Activated effector memory CD4-positive, alpha-beta T cell treated with anti-CD3 and anti-CD28 coated beads, Interleukin-2, amount 50 U/mL, for 16 hours (primary cell): ENCODE measurements at places on chromosomes 5 and 9.

GRCh38 chr5:112018846-112019245 lies 261.9 kb upstream of the NREP start:
- no peak for DNase-seq

DNA sequence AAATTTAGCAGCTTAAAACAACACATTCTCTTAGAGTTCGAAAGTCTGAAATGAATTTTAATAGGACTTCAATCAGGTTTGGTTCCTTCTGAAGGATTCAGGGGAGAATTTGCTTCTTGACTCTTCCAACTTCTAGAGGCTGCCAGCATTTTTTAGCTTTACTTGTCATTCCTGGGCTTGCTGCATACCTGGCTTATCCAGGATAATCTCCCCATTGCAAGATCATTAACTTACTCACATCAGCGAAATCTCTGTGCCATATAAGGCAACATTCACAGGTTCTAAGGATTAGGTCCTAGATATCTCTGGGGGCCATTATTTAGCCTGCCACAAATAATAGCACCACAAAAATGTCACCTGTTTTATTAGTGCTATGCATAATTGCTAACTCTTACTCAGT lies 46.2 kb upstream of the PCSK5 start:
- no peak for DNase-seq

- DNase-seq = no peak
These were observed 302.2 kb downstream of the DIRAS2 start for GRCh38 chr9:90340421-90340820.

- DNase-seq = no peak
These were observed 42.3 kb upstream of the NOTCH1 start for GRCh38 chr9:136587944-136588662.

GRCh38 chr5:175163586-175164275 lies 280.3 kb downstream of the DRD1 start:
- no peak for DNase-seq

GRCh38 chr5:64923151-64923685 lies 154.5 kb downstream of the CWC27 start:
- no peak for DNase-seq

DNA sequence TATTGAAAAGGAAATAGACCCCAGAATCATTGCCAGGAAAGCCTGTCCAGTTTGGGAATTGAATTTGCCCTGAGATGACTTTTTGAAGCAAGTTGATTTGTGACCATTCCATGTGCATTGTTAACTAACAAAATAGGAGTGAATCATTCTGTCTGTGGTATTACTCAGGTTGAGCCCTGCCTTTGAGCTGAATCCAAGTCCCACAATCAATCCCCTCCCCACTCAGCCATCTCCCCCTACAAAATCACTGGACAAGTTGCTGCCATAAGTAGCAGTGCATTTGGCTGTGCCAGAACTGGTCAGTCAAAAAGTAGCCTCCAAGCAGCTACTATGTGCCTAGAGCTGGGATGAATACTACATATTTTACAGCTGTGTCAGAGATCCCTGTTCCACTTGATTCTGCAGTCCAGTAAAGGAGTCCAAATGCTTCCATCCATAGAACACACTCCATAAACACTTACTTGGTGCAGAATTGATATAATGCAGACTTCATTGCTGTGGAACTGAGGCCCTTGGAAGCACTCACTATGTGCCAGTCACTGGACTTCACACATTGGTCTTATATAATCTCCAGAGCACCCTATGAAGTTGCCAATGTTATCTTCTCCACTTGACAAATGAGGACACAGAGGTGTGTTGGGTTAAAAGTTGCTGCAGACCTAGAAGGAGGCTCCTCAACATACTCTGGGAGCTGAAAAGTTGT lies 96.1 kb downstream of the ZNF462 start:
- DNase-seq = no peak

GRCh38 chr5:171650597-171650996 lies 135.0 kb upstream of the SMIM23 start:
- no peak for DNase-seq

DNA sequence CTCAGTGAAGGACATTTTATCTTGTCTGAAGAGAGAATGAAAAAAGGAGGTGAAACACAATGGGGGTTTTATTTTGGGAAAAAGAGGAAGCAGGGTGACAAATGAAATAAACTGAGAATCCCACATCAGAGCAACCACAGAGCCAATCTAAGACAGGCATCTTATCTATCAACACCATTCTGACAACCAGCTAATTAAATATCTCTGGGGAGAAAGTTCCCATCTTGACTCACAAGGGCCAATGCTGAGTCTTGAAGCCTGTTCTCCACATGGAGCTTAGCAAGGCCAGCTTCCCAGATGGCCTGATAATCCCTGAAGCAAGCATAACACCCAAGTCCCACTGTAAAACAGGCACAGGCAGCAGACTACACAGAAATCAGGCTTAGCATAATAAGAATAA lies 30.4 kb downstream of the DPYSL3 start:
- no peak for DNase-seq

- DNase-seq = no peak
These were observed 63.8 kb upstream of the PPARGC1B start for GRCh38 chr5:149666212-149666852.

- DNase-seq = no peak
These were observed 233.0 kb downstream of the SGCD start for GRCh38 chr5:156560002-156560401.

GRCh38 chr5:135253601-135254178 lies 145.3 kb downstream of the MACROH2A1 start:
- no peak for DNase-seq

DNA sequence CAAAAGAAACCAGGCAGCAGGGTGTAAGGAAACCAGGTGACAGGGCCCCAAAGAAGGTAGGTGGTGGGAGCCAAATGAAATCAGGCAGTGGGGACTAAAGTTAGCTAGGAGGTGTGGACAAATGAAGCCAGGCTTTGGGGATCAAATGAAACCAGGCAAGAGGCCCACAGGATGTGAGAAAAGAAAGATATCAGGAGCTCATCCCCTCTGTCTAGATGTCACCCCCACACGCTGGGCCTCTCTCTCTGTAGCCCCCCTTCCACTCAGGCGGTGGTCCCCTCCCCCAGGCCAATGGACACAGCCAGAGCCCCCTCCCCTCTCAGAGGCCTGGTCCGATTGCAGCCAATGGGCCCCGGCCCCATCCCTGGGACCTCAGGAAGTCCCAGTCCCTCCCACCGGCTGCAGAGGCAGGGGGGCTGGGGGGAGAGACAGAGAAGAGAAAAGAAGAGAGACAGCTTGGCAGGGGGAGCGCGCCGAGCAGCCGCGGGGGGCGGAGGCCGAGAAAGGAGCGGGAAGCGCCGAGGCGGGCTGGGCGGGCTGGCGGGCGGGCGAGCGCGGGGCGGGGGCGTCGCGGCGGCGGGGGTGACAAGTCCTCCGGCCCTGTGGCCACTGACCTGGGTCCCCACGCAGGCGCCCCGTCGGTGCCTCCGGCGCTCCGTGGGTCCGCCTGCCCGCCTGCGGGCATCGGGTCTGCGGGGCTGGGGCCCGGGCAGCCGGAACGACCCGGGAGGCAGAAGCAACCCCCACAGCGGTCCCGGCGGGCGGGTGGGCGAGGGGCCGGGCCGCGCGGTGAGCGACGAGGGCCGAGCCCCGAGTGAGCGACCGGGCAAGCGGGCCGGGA lies 11.9 kb downstream of the CNTFR start:
- DNase-seq = no peak

GRCh38 chr5:113922343-113922742 lies 408.8 kb downstream of the YTHDC2 start:
- no peak for DNase-seq

- no peak for DNase-seq
These were observed 424.2 kb upstream of the WWC1 start for GRCh38 chr5:167867281-167867680.

DNA sequence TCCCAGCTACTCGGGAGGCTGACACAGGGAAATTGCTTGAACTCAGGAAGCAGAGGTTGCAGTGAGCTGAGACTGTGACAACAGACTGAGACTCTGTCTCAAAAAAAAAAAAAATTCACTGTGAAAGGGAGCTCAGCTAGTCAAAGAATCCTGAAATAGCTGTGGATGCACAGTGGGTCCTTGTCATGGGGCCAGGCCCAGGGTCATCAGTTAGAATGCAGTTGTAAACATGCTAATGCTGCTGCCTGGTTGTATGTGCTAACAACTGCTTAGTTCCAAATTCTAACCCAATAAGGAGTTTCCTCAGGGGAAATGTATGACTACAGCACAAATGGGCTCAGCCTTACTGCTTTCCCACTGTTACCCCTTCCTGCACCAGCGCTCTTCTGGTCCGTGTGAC lies 84.0 kb downstream of the PALM2AKAP2 start:
- DNase-seq = no peak

DNA sequence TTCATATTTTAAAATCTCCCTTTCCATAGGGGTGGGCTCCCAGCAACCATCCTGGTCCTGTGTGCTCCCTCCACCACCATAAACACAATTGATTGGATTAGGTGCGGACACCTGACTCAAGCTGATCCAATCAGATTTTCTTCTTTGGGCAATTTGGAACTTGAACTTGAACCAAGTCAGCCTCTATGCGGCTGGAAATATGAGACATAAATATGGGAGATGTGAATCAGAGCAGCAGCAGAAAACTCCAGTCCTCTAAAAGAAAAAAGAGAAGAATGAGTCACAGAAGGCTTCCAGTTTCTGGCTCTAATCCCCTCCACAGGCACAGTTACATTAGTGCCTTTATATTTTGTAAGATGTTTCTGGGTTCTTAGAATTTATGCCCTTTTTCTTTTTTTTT lies 306.6 kb downstream of the MLLT3 start:
- no peak for DNase-seq

DNA sequence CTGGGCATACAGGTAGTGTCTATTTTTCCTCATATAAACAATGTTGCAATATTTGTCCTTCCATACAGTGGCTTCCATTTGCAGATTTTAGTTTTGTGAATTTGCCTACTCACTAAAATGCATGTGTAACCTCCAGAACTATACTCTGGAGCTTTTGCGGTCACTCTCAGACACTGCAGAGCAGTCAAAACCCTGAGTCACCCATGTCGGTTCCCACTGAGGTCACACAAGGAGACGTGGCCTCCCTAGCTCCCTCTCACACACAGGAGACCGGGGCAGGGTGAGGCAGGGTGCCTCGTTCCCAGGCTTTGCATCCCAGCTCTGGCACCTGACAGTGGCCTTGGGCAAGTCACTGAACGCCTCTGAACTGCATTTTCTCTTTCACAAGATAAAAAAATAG lies 55.5 kb upstream of the ZNF354A start:
- no peak for DNase-seq

DNA sequence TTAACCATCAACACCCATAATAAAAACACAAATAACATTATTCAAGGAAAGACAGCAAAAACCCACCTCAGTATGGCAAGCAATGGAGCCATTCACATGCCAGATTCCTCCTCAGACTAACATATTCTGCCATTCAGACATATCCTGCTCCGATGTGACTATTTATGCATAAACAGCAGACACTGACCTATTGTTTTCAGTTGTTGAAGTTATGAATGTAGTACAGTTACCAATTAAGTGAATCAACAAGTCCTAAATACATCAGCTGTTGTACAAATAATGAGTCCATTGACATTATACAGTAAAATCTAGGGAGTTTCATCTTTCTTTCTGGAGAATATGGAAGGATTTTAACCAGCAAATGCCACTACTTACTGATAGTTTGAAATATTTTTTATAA lies 131.7 kb downstream of the DENND1A start:
- DNase-seq = no peak

DNA sequence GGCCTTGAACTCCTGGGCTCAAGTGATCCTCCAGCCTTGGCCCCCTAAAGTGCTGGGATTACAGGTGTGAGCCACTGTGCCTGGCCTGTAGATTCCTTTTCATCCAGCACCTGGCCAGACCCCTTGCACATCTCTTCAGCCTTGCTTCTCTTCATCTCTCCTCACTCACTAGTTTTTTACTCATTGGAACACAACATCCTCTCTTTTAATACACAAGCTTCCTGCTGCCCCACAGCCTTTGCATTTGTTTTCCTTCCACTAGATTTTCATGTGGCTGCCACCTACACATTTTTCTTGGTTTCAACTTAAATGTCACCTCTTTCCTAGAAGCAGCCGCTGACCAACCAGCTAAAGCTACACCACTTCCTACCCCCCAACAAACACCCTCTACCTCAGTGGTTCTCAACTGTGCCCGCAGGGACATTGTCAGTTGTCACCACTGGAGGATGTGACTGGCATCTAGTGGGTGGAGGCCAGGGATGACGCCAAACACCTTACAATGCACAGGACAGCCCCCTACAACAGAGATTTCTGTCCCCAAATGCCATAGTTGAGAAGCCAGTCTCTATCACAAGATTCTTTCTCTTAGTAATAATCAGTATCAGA lies 33.7 kb downstream of the HAVCR1 start:
- DNase-seq = peak; percentile 70

DNA sequence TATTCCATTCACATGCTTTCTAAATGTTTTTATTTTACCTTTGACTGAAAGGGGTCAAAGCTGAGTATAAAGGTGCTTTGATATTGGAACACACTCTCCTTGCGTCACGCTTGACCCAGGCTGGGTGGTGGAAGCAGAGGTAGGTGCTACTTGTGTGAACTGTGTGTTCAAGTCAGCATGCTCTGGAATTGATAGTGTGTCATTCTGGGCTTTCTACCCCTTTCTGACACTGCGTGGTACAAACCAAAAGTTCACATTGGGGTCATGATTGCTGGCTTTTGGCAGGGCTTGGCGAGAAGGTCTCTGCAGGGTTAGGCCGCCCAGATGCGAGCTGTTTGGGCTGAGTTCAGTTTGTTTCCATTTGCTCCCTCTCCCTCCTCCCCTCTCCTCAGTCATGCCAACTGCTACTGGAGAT lies 131.8 kb downstream of the ADAMTSL1 start:
- no peak for DNase-seq

DNA sequence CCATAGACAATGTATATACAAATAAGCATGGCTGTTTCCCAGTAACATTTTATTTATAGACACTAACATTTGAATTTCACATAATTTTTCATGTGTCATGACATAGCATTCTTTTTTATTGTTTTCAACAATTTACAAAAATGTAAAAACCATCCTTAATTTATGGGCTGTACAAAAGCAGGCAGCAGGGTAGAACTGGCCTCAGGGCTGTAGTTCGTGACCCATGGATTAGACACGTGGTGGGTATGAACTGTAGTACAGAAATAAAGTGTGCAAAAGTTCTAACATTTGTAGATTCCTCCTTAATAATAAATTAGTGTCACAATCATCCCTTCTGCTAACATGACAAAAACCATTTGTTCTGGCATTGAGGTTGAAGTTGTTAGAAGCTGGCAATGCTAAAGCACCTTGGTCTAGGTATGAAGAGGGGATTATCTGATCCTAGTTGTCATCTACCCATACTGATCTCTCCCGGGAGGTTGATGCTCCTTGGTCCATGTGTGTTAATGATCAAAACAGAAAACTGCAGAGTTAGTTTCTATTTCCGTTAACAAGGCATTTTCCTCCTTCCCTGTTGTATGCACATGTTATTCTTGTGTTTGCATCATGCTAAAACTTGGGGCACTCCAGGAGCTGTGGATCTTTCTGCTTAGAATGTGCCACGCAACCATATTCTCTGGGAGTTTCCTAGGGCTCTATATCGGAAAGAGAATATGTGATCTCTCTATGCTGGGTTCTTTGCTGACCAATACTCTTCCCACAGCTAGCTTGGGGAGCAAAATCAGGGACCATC lies 917.6 kb downstream of the TLE1 start:
- DNase-seq = no peak
